ENCODE measurements at places on chromosomes 13 and 19. TPM values are rescaled to one million over a fixed set of nuclear protein-coding genes. Genes with fewer than 3 reads are reported as not detected.

ZNF579 gene
- 13.9 TPM for polyA plus RNA-seq

- no peak for DNase-seq
These were observed 45.3 kb downstream of the TNFRSF19 start for GRCh38 chr13:23615395-23616081.

- DNase-seq, result peak; percentile 87
These were observed 29.7 kb downstream of the NAXD start for GRCh38 chr13:110644892-110645521.

GRCh38 chr13:60654415-60654814, 257.4 kb downstream of the TDRD3 start:
- DNase-seq, result peak; percentile 11

GRCh38 chr13:66922444-66922843, 307.7 kb downstream of the PCDH9 start:
- no peak for DNase-seq

ERICH6B gene
- 1.5 TPM for polyA plus RNA-seq

- no peak for DNase-seq
These were observed 50.7 kb downstream of the KLF2 start for GRCh38 chr19:16375157-16375935.

DNA sequence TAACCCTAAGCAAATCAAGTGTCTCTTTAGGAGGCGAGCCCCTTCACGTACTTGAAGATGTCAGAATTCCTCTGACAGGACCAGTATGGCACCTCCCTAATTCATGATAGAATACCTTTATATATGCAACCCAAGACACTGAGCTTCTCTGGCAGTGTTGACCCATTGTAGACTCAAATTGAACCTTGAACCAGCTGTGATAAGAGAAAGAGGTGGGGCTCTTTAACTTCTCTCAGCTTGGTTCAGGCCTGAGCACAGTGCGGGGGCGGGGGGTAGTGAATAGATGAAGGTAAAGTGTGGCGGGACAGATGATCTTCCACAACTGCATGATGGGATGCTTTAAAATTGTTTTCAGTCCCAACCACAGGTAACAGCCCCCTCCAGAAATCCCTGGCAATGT, 12.1 kb downstream of the MBNL2 start:
- no peak for DNase-seq

GRCh38 chr19:44367024-44367423, 10.5 kb upstream of the ZNF112 start:
- DNase-seq, result no peak

DNA sequence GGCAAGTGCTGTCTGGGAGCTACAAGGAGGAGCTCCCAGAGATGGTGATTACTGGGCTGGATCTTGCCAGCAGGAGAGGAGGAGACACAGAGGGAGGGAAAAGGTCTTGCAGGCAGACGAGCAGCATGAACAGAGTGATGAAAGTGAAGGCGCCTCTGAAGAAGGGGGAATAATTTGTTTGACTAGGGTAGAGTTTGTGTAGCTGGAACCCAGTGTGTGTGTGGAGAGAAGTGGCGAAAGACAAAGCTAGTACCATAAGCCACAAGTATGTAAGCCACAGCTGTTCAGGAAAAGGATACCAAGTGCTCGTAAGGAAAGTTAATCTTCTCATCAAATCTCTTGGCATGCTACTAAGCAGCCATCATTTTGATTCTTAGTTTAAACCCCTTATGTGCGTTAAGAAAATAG, 5.4 kb downstream of the FLT1 start:
- no peak for DNase-seq

FXYD3 gene
- polyA plus RNA-seq, result 21.9 TPM
